ENCODE measurements at places on chromosomes 11 and 22. TPM values are rescaled to one million over a fixed set of nuclear protein-coding genes. Genes with fewer than 3 reads are reported as not detected.

DNA sequence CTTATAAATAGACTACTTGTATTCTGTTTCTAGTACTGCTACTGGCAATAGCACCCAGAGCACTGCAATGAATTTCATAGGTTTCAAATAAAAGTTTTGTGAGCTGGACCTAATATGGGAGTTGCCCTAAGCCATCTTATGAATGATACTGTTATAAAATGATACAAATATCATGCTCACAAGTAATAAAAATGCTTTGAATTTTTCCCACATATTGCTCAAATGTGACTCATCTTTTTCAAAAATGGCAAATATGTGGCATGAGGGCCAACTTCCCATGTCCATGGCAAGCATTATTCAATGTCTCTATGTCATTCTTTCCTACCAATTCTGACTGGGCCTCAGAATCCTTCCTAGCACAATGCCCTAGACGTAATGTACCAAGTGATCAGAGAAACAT, 137.6 kb downstream of the TRPC6 start:
- DNase-seq = no peak

DNA sequence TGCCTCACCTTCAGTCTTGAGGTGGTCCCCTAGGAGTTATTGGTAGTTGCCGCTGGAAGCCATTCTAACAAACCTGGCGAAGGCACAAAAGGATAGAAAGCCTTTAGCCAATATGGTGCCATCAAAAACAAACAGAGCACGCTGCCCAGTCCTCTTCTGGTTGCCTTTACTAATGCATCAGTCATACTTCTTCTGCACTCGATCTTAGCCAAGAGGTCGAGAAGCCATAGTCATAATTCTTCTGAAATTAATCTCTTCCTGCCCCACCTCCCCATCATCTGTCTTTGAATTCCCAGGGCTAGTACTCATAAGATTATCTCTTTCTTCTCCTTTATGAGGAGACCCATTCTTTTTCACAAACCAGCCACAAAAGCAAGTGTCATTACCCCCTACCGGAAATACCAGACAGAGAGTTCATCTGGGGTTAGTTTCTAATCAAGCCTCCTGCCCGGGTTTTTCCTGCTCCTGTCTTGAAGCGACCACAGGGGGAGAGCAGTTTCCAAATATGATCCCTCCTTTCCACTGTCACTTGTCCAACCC, 21.4 kb upstream of the EHF start:
- no peak for DNase-seq

GRCh38 chr11:131537196-131537595, 166.8 kb downstream of the NTM start:
- no peak for DNase-seq

- no peak for DNase-seq
Observed at GRCh38 chr11:33534575-33534974, 166.1 kb downstream of the C11orf91 start.

The KCNK4 gene
- not detected for polyA plus RNA-seq
